Stimulated activated CD4-positive, alpha-beta T cell treated with anti-CD3 and anti-CD28 coated beads, Interleukin-1b, Interleukin-23, amount 100 ng/mL, for 48 hours (primary cell): ENCODE measurements at places on chromosomes 2 and 18.

DNA sequence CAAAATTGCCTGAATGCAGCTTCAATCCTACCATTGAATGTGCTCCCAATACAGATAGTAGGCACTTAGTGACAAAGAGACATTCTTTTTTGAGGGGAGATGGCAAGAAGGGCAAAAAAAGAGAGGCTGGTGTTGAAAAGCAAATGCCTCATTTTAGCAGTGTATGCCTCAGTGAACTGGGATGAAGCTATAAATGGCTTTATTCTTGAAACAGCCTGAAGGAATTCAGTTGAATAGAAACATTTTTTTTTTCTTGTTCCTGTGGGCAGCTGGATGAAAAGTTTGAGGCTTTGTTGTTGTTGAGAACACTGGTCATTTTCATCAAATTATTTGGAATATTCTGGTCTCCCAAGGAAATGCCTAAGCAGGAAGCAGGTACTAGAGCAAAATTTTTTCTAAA, 228.9 kb downstream of the RNF144A start:
- DNase-seq: no peak

- DNase-seq: no peak
Observed at GRCh38 chr2:161068670-161069069, 91.6 kb upstream of the TANK start.

DNA sequence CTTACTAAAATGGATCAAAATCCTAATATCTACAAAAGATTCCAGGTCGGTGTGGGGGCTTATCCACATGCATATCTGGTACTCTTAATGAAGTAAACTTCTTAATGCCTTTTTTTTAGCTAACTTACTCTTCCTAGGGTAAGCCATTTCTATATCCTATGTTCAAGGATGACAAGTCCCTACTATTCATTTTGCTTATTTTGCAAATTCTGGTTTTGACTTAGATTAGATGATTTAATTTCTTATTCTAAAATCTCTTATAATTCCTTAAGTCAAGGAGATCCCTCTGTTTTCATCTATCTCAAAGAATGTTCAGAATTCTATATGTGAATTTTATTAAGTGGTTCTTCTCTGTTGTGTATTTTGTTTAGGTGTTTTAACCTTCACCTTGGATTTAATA, 79.7 kb downstream of the KYNU start:
- no peak for DNase-seq

GRCh38 chr2:10372203-10372861, 69.6 kb downstream of the HPCAL1 start:
- DNase-seq: no peak

DNA sequence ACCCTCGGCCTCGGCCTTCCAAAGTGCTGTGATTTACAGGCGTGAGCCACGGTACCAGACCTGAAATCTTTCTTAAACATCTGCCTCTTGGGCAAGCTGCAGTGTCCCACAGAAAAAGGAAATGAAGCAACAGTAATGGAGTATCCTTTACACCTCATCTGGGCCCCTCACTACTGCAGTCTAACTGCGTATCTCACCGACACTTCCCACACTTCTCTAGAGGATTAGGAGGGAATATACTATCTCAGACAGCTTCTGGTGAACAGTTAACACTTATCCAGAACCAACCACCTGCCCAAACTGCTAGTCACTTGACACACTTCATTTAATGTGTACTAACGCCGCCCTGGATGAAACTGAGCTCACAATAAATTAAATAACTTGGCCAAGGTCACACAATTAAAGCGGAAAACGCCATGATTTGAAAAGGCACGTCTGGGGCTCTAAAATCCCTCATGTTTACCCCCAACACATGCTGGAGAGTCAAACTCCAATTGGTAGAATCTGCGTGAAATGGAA, 993 bp downstream of the COX7A2L start:
- no peak for DNase-seq

GRCh38 chr2:164457271-164457670, 164.0 kb downstream of the GRB14 start:
- no peak for DNase-seq

GRCh38 chr2:173199294-173199693, 123.6 kb downstream of the MAP3K20 start:
- no peak for DNase-seq

GRCh38 chr18:34970106-34970505, 71.1 kb upstream of the MAPRE2 start:
- no peak for DNase-seq

DNA sequence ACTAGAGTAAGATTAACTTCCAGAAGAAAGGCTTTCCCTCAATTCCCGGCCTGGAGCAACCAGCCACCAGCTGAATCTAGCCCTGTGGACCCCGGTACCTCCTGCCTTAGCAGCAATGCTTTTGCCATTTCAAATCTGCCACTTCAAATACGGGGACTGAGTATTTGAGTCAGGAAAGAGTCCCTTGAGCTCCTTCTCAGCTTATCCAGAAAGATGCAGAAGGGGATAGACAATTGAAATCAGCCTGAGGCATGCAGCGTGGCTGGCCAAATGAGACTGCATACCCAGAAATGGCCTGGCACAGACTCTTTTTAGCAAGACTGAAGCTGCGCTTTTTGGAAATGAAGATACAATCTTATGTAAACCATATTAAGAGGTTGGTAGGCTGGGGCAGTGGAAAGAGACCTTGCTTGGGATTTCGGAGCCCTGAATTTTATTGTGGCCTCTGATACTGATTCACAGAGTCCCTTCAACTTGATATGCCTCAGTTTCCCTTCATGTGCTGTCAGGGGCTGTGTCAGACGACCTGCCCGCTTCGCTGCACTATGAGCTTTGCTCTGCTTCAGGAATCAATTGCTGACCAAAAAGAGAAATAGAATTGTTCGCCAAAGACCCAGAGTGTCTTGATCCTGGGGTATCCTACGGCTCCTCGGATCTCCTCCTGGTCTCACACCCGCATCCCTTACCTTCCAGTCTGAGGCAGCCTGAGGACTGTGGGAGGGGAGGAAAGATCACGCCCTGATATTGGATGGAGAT, 1.0 kb downstream of the MATN3 start:
- DNase-seq: no peak

DNA sequence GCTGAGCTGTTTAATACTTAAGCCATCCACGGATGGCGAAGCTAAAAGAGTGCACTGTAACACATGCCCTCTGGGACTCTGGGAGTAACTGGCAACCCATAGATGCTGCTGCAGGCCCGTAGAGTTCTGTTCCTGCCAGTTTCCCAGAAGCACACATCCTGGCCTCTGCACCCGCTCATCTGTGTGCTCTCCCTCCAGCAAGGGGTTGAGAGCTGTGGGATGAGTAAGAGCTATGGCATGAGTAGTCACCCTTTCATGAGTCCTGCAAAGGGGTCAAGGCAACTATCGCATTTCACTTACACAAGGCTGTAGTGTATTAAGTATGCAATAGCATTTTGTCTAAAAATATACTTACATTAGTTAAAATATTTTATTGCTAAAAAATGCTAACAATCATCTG, 1341.8 kb upstream of the NXPH2 start:
- no peak for DNase-seq

- no peak for DNase-seq
Observed at GRCh38 chr18:48006415-48007175, 76.1 kb upstream of the SMAD2 start.

DNA sequence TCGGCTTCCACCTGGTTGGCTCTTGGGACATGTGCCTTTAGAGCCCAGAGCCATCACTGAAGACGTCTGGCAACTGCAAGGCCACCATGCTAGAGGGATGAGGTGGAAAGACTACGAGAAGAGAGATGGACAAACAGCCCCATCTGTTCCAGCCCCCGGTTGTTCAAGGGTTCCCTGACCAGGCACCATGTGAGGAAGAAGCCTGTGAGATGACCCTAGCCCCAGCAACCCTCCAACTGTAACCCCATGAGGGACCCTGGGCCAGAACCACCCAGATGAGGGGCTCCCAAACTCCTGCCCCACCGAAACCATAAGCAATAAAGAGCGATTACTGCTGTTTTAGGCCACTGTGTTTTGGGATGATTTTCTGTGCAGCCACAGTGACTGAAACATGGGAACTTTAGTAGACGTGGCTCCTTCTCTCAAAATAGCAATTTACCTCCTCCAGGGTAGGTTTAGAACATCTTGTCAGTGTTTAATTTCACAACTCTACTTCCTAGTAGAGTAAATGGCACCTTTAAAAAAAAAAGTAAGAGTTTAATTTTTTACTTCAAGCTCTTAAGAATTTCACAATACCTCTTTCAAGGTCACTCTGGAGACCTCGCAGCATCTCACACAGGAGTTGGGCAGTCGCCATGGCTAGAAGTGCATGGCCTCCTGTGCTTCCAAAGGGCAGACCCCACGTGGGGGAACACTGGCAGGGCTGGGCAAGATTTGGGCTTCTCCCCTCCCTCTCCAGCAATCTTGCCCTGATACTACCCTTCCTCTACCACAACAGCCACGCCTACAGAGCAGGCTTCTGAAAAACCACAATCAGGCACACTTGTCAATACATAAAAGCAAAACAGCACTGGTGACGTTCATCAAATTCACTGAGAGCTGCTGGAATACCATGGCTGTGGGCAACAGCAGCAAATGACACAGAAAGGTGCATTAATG, 48.8 kb downstream of the TMEM163 start:
- DNase-seq: peak; percentile 19

GRCh38 chr2:224894356-224894755, 147.9 kb downstream of the DOCK10 start:
- no peak for DNase-seq

- DNase-seq: no peak
Observed at GRCh38 chr2:241160318-241160717, 10.1 kb downstream of the PPP1R7 start.

DNA sequence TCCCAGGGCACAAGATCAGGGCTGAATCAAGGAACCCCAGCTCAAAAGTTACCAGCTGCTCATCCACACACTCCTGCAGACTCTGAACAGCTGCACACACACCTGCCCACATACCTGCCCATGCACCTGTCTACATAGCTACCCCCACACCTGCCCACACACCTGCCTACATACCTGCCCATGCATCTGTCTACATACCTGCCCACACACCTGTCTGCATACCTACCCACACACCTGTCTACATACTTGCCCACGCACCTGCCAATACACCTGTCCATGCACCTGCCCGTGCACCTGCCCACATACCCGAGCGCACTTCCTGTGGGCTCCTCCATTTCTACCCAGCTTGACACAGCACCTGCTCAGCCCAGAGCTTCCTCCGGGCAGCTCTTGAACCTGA, 122.8 kb upstream of the AGAP1 start:
- DNase-seq: no peak

- DNase-seq: no peak
Observed at GRCh38 chr18:47035156-47035671, at the start of gene ELOA2. ELOA2 (minus strand) TSS chr18:47035621; CDS start chr18:47035264, 357 bp downstream.

GRCh38 chr2:217064234-217065011, 204.6 kb upstream of the TNP1 start:
- DNase-seq: no peak

DNA sequence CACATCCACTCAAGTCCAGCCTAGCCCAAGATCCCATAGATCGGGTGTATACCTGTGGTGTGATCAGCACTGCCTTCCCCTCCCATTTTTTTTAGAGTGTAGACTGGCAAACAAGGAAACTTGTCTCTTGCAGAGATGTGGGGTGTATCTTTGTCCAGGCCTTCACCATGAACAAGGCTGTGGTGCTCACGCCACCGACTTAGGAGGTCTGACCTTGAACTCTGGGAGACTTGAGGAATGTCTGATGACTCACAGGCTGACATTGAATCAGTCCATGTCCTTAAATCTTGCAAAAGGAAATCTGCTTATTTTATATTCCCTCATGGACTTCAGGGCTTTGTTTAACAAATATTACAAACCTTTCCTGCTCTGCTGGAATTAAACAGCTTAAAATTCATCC, 4.5 kb upstream of the CTIF start:
- no peak for DNase-seq

GRCh38 chr2:121778741-121779487, 23.5 kb downstream of the TSN start:
- DNase-seq: no peak

DNA sequence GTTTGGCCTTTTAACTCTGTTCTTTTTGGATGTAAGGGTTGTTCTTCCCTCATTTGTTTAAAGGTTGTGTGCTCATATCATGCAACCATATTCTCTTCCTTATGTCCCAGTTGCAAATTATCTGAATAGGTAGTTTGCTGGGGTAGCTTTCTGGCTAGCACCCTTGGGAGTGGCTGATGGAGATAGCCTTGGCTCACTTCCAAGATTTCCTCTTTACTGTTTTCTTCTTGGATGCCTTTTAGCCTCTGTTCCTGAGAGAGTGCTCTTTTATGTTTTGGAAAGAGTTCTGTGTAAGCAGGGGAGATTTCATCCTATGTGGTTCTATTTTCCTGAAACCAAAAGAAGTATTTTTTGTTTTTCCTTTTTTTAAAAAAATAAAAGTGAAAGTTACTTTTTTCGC, 25.4 kb downstream of the USP14 start:
- no peak for DNase-seq

DNA sequence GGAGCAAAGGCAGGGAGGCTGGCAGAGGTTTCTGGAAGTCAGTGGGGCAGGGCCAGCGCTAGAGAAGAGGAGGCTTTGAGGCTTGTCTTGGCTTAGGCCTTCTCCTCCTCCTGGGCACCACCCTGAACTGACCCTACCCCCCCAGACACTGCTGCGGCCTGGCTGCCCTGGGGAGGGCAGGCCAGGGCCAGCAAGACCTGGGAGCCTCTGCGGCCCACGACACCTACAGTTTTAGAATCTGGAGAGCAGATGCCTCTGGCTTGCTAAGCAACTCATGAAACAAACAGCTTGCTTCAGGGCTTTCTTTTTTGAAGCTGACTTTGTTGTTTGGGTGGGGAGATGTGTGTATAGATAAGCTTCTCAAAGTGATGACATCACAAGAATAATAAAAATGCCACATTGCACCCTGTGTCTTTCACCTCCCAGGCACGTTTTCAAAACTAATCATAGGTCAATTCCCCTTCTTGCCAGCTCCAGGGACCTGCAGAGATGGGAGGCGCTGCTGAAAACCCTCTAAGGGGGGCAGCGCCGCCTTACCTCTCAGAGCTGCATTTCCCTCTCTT, 46.2 kb upstream of the SMAD7 start:
- DNase-seq: no peak

DNA sequence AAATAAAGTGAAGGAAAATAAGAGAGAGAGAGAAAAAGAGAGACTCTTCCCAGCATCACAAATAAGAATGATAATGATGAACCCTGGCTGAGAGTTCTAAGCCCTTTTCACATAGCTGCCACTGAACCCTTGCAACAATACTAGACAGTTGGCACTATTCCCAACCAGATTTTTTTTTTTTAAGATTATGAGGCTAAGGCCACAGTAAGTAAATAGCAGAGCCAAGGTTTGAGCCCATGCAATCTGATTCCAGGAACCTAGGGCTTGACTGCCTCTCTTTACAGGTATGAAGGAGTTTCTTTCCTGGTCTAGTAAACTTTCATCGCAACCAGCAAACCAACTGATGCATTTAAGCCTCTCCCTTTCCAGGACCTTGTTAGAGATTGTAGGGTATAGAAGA, 424.6 kb downstream of the NCKAP5 start:
- no peak for DNase-seq

GRCh38 chr2:183057333-183057985, 19.2 kb upstream of the NCKAP1 start:
- DNase-seq: no peak

- no peak for DNase-seq
Observed at GRCh38 chr2:105541189-105542050, 142.6 kb upstream of the FHL2 start.
